ENCODE measurements at places on chromosomes 4 and X.

GRCh38 chr4:168502861-168503260, 6.0 kb downstream of the PALLD start:
- DNase-seq = no peak

DNA sequence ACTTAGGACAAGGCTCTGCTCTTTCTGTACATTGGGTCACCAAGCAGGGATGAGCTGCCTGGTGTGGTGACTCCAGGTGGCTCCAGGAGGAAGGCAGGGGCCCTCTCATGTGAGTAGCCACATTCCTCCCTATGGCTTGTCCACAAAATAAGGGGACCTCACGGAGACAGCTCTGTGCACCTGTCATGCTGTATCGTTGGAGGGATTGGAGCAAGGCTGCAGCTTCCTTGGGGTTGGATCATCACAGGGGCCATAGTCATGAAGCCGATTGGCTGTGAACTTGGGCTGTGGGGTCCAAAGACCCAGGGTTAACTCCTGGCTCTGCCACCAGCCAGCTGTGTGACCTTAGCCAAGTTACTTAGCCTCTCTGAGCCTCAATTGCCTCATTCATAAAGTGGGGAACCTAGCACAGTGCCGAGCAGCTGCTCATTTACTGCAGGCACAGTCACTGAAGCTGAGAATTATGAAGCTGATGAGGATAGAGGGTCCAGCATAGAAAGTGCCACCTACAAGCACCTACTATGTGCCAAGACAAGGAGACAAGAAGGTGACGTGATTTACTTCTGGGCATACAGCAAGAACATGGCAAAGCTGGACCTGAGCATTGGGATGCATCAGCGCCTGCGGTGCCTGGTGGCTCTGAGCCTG, 11.8 kb upstream of the KIAA0232 start:
- no peak for DNase-seq

- DNase-seq = peak; percentile 42
Measured at GRCh38 chr4:112058433-112058832, 86.8 kb upstream of the FAM241A start.

DNA sequence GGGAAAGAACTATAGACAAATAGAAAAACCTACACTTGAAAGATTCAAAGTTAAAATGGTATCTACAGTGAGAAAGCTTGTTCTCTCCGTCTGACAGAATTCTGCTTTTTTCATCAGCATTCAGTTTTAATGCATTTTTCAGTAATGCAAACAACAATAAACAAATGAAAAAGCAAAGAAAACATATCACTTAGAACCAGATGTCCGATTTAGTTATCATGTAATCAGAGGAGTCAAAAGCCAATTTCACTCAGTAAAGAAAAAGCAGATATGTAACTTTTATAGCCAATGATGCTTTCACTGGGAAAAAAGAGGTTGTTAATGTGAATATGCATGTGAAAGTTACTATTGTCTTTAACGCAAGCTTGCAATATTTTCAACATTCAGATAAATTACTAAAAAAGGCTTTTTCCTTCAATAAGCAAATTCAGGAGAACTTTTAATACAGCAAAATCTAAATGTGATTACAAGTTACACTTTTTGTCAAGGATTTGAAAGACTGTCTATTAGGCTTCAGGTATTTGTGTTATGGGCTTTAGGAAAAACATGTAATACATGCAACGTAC, 70.7 kb downstream of the TMEM47 start:
- no peak for DNase-seq

- no peak for DNase-seq
Measured at GRCh38 chr4:89860971-89861370, 24.0 kb upstream of the SNCA start.

DNA sequence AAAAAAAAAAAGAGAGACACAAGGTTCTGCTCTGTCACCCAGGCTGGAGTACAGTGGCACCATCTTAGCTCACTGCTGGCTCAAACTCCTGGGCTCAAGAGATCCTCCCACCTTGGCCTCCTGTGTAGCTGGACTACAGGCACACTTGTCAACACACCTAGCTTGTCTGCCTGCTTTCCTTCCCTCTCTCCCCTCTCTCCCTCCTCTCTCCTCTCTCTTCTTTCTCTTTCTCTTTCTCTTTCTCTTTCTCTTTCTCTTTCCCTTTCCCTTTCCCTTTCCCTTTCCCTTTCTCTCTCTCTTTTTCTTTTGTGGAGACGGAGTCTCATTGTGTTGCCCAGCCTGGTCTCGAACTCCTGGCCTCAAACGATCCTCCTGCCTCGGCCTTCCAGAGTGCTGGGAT, 132.1 kb downstream of the DIPK2B start:
- no peak for DNase-seq

DNA sequence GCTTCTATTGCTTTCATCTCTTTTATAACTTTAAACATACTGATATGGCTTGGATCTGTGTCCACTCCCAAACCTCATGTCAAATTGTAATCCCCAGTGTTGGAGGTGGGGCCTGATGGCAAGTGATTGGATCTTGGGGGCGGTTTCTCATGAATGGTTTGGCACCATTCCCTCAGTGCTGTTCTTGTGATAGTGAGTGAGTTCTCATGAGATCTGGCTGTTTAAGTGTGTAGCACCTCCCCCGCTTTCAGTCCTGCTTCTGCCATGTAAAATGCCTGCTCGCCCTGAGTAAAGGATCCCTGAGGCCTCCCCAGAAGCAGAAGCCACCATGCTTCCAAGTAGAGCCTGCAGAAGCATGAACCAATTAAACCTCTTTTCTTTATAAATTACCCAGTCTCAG, 17.7 kb downstream of the MND1 start:
- DNase-seq = no peak

GRCh38 chrX:17298564-17298963, 76.4 kb upstream of the NHS start:
- DNase-seq = no peak

DNA sequence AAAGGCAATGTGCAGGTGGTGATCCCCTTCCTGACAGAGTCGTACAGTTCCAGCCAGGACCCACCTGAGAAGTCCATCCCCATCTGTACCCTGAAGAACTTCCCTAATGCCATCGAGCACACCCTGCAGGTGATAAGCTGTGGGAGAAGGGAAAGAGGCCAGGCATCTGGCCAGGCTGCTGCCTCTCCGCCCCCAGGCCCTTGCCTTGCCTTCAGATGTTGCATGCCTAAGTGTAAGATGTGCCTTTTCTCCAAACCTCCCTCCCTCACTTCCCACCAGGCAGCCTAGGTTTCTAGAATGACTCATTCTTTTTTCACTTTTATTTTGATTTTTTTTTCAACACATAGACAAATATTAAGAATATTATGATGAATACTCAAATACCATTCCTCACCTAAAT, 12.2 kb upstream of the CDK16 start:
- no peak for DNase-seq

- no peak for DNase-seq
Measured at GRCh38 chr4:2943364-2944090, 19.7 kb downstream of the NOP14 start.

All from non-pigmented ciliary epithelial cell (primary cell).